ELR (cell line): ENCODE measurements at places on chromosomes 16 and 17.

GRCh38 chr17:65065906-65066305 is 9.4 kb upstream of the GNA13 start:
- DNase-seq: no peak

DNA sequence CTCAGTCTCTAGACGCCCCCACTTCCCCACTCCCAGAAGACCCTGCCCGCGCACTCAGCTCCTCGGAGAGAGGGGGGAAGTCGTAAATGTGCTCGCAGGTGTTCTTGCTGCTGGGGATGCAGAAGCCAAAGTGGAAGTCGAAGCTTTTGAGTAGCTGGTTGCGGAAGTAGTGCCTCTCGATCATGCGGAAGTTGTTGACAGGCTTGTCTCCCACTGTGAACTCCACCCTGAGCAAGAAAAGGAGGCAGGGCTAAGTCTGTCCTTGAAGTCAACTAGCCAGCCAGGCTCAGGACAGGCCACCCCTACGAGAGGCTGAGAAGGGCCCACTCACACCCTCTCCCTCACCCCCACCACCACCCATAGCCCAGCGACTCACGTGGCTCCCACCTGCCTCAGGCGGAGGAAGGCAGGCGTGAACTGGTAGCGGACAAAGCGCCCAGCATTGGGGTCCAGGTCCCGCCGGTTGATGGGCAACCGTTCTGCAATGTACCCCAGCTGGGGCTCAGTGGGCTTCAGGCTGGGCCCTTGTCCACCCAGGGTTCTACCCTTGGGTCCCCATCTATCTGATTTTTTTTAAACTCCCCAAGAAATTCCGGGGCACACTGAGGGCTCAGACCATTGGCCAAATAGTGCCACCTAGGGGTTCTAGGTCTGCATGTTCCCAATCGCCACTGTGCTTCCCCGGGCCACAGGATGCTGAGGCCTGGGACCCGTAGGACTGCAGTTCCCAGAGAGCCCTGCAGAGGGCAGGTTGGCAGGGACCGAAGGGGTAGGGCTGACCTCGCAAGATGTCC is 4.6 kb downstream of the UNC119 start:
- peak; percentile 87 for DNase-seq

GRCh38 chr16:67170168-67170948 is at the start of gene NOL3:
Gene NOL3, plus strand, starts transcription at chr16:67170538.
- peak; percentile 77 for DNase-seq

DNA sequence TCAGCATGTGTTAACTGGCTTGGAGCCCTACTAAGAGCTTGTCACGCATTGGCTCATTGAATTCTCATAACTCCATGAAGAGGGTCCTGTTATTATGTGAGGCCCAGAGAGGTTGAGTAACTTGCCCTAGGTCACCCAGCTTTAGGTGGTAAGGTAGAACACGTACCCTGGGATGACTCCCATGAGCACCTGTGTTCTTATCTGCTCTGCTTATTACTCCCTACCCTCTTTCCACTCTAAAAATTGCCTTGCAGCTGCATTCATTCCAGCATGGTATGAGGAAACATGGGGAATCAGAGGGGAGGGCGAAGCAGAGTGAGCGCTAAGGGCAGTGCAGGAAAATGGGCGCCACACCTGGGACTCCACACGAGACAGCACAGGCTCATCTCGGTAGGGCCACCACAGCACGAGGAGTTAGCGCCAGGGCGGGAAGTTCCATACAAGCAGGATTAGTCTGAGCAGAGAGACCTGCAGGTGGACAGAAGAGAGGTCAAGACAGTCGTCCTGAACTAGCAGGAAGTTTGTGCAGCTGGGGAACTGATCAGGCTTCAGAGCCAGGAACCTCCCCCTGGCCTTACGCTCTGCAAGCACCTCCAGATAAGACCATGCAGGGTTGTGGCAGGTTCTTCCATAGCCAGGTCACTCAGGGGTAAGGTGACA is 10.1 kb downstream of the COPZ2 start:
- DNase-seq: no peak

DNA sequence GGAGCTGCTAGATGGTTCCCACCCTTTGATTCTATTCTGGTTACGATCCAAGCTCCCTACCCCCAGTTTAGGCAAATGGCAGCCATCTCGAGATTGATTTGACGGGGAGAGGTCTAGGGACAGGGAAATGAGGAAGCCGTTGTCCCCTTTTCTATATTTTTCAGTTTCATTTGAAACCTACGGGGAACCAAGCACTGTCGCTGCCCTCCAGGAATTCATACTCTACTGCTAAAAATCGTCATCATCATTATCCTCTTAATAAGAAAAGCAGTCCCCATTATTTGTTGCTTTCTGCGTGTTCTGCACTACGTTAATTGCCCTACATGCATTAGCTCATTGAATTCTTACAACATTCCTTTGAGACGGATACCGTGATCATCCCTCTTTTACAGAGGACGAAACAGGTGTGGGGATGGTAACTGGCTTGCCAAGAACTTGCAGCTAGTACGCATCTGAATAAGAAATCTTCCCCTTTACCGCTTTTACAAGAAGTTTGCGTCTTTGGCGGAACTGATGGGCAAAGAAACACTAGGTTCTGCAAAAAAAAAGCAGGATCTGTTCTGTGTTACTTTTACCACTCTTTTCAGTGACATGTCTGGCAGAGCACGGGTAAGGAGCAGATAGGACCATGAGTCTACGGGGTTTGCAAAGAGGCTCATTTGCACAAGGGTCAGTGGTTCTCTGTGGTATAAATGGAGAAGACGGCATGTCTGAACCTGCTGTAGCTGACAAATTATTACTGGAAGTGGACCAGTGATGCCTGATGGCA is 1.1 kb downstream of the CCP110 start:
- DNase-seq: peak; percentile 28

DNA sequence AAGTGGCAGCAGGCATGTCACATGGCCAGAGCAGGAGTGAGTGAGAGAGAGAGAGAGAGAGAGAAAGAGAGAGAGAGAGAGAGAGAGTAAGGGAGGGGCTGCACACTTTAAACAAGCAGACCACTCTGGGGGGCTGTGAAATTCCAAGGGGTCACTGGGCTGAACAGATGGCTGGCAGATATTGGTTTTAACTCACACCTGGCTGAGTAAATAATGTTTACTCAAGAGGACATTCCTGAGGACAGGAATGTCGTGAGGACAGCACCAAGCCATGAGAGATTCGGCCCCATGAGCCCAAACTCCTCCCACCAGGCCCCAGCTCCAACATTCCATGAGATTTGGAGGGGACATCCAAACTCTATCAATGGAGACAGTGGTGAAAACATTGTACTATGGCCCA is 269.7 kb downstream of the CBLN1 start:
- no peak for DNase-seq

GRCh38 chr17:81924557-81925532 is 2.7 kb downstream of the MAFG start:
- no peak for DNase-seq

DNA sequence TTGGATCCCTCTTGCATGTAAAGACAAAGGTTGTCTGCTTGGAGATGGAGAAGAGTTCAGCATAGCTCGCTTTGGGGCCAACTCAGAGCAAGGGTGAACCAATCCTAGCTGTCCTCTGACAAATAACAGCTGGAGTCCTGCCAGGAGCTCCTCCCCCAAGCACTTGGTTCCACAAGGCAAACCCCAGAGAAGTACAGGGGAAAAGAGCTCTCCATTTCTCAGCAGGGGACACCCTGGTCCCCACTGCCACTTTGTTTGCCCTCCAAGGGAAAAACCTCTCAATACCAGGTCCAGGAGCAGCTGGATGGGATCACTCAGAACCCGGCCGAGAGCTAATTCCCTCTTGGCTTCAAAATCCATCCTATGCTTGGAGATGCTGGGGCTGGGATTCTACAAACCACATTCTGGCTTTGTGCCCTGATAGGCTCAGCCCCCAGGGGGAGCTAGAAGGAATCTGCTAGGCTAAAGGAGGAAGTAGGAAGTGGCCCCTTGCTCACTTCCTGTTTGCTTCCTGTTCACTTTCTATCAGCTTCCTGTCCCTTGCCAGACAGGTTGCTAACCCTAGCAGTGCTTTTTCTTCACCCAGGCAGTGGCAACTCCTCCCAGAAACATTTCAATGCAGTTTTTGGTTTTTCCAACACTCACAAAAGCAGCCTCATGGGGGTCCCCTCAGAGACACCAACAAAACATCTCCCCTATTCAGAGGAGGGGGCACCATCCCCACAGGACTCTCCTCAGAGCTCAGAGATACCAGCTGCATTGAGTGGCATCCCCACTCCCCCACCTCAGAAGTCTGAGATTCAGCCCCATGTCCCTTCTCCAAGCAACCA is 30.7 kb downstream of the CDRT4 start:
- peak; percentile 52 for DNase-seq

DNA sequence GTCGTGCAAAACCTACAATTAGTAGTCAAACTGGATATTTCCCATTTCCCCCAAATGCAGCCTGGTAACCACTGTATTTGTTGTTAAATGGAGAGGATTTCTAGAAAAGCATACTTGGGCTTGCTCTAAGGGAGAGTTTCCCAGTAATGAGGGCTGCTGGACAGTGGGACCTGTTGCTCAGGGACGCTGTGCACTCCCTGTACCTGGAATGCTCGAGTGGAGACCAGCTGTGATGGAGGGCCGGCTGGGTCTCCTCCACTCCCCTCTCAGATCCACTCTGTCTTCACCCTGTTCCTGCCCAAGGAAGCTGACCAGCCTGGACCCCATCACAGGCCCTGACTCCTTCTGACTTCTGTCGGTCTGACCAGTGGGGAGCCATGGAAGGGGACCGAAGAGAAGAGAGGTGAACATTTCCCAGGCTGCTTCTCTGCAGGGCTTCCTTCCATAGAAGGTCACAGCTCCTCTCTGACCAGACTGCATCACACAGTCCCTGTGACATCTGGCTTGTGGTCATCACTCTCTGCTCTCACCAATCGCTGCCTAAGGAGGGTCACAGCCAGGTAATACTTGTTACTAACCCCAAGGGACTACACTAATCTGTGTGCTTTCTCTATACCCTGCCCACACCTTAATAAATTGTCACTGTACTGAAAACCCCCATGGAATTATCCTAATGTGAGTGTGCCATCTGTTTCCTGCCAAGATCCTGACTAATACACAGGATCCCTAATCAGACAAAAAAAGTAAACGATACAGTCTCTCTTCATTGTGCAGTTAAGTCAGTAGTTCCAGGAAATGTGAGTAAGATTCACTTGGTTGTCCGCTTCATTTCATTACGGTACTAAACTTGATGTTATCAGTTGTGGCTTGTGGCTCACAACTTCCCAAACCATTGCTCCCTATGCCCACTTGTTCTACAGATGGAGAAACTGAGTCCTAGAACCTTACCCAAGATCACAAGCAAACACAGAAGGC is 102.4 kb downstream of the CCT6B start:
- DNase-seq: peak; percentile 9
